ENCODE measurements at places on chromosomes 1 and 21.

DNA sequence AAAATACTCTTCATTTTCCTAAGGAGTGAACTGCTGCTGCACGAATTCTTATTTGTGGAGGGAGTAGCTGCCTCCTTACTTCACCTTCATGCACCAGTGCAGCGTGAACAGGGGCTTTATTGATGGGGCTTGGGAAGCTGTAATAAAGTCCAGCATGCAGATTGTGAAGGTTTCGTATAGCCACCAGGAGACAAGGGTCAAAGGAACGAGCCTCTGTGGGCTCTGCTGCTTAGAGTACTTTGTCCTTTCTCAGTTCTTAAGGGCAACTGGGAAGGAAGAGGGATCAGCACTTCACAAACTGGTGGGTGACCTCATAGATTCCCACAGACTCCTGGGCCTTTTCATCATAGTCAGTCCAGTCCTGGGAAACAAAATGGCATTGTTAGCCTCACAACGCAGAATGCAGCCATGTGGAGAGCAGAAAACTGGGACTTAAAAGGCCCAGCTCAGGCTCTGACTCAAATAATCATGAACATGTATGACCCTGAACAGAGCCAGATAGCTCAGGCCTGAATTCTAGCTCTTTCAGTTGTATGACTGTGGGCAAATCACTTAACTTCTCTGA is 6.0 kb downstream of the CZIB start:
- no peak for DNase-seq

DNA sequence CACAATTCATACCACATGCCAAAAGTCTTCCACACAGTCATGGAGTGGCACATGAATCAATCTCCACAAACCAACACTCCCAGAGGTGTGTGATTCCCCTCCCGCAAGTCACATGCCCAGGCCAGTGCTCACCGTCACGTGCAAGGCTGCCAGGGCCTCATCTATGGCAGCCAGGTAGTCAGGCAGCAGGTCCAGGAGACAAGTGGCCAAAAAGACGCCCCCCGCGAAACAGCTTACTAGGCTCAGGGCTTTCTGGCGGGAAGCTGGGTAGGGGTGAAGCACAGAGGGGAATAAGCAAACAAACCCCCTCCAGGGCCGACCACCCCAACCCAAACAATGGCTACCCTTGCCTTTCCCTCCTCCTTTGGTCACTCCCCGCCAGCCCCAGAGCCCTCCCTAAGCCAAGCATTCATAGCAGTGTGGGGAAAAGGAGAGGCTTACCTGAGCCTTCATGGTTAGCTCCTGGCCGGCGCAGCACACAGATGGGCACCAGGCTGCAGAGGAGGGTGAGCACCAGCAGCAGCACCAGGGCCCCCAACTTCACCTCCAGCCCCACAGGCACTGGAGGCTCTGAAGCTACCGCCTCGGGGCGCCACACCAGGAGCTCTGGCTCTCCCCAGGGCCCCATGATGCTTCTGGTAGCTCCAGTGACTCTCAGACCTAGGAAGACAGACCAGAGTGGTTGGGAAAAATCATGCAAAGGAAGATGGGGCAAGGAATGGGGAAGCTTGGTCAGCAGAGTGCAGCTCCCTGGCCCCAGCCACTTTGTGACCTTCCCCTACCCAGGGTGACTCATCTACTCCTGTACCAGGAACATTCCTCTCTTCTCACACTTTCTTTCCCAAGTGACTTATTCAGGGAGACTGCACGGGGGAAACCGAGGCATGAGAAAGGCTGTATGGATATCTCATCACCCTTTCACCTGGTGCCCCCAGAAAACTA is 978 bp downstream of the SLC39A1 start:
- no peak for DNase-seq

GRCh38 chr1:247119600-247120407 is 15.6 kb upstream of the ZNF669 start:
- no peak for DNase-seq

- DNase-seq: no peak
Observed at GRCh38 chr1:58907398-58907797, 123.6 kb upstream of the JUN start.

GRCh38 chr1:6130596-6130995 is 49.5 kb downstream of the CHD5 start:
- no peak for DNase-seq

GRCh38 chr1:241063276-241063675 is 293.7 kb downstream of the RGS7 start:
- no peak for DNase-seq

GRCh38 chr1:29805896-29806160 is 569.5 kb downstream of the PTPRU start:
- no peak for DNase-seq

DNA sequence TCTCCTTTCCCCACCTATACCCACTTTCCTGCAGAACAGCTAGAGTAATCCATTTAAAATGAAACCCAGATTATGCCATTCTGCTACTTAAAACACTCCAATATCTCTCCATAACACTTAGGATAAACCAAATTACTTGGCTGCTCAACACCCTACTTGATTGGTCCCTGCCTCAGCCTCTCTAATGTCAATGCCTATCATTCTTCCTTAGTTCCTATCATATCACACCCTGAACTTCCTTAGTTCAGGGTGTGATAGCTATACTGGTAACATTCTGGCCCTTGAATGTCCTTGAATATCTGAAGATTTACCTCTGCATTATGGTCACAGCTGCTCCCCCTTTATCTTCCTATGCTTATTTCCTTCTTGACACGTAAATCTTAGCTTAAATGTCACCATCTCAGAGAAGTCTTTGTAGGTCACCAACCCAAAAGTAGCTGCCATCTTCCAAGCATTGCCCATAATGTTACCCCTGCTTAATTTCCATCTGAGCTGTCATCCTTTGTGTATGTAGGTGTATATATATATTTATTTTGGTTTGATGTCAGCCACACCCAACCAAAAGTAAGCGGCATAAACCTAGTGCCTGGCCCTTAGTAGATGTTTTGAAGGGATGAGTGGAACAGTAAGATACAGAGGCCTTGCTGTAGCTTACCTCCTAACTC is 379.8 kb downstream of the PTPRC start:
- DNase-seq: no peak

GRCh38 chr1:153292185-153292584 is 20.6 kb downstream of the PGLYRP3 start:
- DNase-seq: no peak

DNA sequence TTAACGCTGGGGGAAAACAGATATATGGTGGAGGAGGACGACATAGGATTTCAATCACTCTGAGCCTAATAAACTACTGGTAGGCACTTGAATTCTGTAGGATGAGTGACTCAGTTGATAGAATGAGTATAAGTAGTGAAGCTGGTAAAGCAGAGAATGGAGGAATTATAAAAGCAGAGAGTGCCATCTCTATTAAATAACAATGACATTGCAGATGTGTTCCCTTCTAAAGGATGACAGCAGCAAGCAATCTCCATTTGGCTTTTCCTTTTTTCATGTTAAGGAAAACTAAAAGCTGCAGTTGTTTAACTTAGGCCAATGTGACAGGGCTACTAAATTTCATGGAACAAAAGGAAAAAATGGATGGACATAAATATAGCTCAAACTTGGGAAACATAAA is 17.5 kb downstream of the ZBTB8OS start:
- no peak for DNase-seq

GRCh38 chr1:94306521-94306920 is 69.1 kb upstream of the ARHGAP29 start:
- DNase-seq: no peak

DNA sequence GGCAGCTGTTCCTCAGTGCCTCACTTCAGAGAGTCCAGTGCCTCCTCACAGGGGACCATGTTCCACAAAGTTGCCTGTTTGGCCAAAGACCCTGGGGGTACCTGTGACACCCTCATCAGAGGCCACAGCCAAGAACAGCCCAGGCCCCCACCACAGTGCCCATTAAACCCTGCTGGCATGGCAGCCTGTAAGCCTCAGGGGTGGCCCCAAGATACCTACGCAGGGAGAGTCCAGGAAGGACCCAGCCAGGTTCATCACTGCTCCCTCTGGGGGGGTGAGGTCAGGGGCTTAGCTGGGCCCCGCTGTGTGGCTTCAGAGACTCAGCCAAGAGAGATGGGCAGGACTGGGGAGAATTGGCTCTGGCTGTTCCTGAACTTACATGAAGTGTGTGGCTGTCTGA is 19.1 kb upstream of the PRDM16 start:
- DNase-seq: no peak

DNA sequence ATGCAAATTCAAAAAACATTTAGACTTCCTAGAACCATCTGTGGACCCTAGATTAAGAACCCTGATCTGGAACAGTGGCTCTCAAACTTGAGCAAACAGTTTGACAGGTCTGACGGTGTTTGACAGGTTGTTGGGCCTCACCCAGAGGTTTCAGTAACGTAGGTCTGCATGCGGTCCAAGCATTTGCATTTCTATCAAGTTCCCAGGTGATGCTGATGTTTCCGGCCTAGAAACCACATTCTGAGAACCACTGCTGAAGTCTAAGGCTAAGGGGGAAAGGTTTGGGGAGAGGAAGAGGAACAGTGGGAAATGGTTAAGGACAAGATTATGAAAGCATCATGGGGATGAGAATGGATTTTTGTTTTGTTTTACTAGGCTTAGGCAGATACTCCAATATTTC is 48.6 kb downstream of the MDM4 start:
- no peak for DNase-seq

- no peak for DNase-seq
Observed at GRCh38 chr1:47812904-47813514, 184.2 kb downstream of the TRABD2B start.

- DNase-seq: no peak
Observed at GRCh38 chr1:53091841-53092645, 30.0 kb downstream of the PODN start.

- no peak for DNase-seq
Observed at GRCh38 chr1:235286667-235287066, 41.3 kb downstream of the ARID4B start.

GRCh38 chr1:8985915-8986813 is 40.1 kb downstream of the SLC2A7 start:
- DNase-seq: no peak

- DNase-seq: no peak
Observed at GRCh38 chr1:14090062-14090461, 390.1 kb downstream of the PRDM2 start.

- DNase-seq: no peak
Observed at GRCh38 chr1:163163881-163164582, 38.7 kb downstream of the RGS5 start.

DNA sequence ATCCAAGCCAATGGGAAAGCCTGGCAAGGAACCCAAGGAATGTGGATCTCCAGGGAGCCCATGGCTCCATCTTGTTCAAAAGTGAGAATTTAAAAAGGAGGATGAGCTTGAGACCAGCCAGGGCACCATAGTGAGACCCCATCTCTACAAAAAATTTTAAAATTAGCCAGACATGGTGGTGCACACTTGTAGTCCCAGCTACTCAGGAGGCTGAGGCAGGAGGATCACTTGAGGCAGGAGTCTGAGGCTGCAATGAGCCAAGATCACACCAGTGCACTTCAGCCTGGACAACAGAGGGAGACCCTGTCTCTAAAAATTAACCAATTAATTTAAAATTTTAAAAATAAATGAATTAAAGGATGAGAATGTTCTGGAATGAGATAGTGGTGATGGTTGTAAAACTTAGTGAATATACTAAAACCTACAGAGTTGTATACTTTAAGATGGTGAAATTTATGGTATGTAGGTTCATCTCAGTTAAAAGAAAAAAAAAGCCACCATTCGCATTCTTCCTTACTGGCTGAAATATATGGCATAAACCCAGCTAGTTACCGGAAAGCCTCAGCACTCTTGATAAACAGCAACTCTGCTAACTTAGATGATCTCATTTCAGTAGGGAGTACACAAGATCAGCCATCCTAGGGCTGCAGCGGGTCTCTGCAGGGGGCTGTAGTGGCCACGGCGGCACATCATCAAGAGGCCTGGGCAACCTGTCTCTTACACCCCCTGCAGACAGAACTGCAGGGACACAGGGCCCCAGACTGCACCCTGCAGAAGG is 48.3 kb upstream of the H6PD start:
- no peak for DNase-seq

GRCh38 chr1:228306275-228307217 is 98.7 kb downstream of the OBSCN start:
- no peak for DNase-seq

- DNase-seq: no peak
Observed at GRCh38 chr21:33427051-33427450, 23.8 kb downstream of the IFNGR2 start.

- peak; percentile 86 for DNase-seq
Observed at GRCh38 chr1:9628541-9629444, 22.7 kb upstream of the PIK3CD start.

DNA sequence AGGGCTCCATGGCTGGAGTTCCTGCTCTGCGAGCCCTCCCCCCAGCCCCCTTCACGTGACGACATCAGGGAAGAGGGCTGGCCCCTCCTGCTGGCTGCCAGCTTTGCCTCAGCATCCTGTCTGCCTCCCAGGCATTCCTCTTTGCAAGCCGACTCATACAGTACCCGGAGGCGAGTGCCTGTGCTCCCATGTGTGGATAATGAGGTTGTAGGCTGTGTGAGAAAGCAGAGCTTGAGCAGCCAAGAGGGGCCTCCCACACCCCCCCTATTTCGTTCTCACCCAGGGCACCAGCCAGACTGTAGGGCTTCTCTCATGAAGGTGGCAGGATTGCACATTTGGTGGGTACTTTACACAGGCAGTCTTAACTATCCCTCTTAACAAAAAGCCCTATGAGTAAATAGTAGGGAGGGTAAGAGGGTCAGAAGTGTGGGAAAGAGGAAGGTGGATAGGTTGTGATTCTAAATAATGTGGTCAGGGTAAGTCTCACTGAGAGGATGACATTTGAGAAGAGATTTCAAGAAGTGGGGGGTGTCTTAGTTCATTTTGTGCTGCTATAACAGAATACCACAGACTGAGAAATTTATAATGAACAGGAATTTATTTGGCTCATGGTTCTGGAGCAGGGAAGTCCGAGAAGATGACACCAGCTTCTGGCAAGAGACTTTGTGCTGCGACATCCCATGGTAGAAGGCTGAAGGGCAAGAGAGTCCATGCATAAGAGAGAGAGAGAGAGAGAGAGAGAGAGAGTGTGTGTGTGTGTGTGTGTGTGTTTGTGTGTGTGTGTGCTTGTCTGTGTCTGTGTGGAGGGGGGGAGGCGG is 113.5 kb downstream of the OMA1 start:
- no peak for DNase-seq

DNA sequence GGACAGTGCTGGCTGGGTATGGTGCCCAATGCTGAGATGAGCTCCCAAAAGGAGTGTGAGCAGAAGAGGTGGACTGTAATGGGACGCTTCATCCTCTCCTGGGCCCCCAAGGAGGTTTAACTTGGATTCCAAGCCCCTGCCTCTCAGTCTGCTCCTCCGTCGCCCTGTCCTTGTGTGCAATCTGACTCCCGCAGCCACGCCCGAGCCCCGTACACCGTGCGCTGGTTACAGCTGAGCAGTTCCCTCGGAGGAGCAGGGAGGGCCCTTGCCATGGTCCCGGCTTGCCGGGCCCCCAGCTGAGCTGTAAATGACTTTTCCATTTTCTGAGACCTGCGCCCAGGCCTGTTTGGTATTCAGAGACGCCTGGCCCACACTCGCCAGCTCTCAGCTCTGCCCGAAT is 53.7 kb downstream of the PAX7 start:
- DNase-seq: no peak

GRCh38 chr21:16713331-16714117 is 799.3 kb upstream of the CXADR start:
- no peak for DNase-seq

- no peak for DNase-seq
Observed at GRCh38 chr21:22657781-22658180, 1659.6 kb downstream of the NCAM2 start.

GRCh38 chr1:1283821-1284220 is 3.6 kb downstream of the SCNN1D start:
- no peak for DNase-seq
